ENCODE measurements at places on chromosomes 16 and 17. TPM values are rescaled to one million over a fixed set of nuclear protein-coding genes. Genes with fewer than 3 reads are reported as not detected.

Gene SMIM22
- total RNA-seq = 49.0 TPM

DNA sequence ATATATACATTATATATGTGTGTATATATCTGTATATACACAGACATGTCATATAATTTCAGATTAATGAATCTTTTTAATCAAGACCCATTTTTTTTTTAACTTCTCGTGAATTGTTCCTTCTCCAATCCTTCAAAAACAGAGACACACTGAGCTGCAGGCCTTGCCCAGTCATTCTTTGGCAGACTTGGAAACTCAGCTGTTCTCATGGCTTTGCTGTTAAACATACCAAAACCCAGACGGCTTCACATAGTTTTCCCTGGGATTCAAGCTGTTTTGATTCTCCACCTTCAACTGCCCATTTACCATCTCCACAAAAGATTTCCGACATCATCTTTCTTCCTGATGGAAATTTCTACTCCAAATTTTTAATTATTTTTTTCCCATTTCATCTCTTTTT lies 148.7 kb downstream of the KCNJ2 start:
- no peak overlapping the region for H3K4me3 ChIP-seq
- H3K27ac ChIP-seq = no peak overlapping the region
- H3K4me1 ChIP-seq = no peaks in the 10 kb centered on the region
- no peaks in the 10 kb centered on the region for H3K36me3 ChIP-seq

DNA sequence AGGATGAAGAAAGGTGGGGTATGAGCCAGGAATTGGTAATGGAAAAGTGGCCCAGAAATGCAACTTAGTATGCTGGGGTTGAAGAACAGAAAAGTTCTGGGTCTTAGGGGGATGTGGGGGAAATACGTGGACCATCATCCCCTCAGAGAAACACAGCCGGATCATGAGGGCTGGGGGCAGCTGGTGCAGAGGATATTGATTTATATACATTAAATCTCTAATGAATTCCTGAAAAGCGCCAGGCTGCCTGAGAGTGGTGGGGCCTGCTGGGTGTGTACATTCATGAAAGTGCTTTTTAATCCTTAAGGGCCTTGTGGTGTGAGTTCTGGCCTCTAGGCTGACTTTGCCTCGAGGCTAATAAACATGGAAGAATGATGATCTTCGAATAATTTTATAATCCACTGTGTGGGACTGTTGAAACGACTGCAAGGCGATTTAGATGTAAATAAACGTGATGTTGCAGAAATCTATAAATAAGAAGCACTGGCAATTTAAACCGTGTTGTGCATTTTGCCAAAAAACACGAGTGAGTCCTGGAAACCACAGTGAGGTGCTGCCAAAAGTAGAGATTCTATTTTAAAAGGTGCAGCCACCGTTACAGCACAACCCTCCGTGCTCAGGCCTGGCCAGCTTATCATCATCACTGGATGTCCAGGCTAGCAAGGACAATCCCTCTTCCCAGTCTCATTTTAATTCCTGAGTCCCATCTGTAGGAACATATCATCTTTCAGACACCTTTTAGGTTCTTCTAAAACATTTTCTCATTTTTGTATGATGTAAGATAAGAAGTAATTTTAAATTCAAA lies 32.1 kb downstream of the PRKAR1A start:
- H3K4me3 ChIP-seq = no peak overlapping the region
- peaks cover 4% of the 10 kb centered on the region for H3K36me3 ChIP-seq
- no peak overlapping the region for H3K27ac ChIP-seq
- DNase-seq = no peak

DNA sequence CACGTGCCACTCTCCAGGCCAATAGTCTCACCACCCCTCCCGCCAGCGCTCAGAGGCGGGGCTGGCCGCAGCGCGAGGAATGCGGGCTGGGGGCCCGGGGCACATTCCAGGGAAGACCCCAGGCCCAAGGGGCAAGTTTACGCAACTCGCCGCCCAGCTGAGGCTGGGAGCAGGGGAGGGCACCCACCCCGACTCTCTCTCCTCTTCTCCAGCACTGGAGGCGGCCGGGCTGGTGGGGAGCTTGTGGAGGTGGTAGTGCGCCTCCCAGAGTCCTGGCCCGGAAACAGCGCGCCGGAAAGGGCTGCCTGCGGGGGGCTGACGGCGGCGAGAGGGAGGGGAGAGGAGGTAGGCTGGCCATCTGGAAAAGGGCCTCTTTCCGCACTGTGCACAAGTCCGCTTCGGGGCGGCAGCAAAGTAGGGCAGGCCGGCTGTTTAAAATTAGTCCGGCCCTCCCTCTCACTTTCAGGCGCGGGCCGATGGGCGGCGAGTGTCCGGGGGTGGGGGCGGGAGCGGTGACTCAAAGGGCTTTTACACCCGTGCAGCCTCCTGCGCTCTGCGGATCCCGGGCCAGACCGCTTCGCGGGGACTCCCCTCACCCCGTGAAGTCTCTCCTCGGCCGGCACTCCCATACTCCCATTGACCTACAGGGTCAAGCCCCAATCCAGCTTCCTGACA lies 1.1 kb downstream of the FHOD1 start:
- peak overlapping the region; percentile 91 for H3K4me3 ChIP-seq
- DNase-seq = peak; percentile 78
- peaks cover 29% of the 10 kb centered on the region for H3K4me1 ChIP-seq
- no peaks in the 10 kb centered on the region for H3K36me3 ChIP-seq

GRCh38 chr17:41519501-41520224 lies 973 bp upstream of the KRT15 start:
- H3K27ac ChIP-seq = peak overlapping the region; percentile 92
- no peaks in the 10 kb centered on the region for H3K27me3 ChIP-seq
- DNase-seq = no peak

GRCh38 chr17:73798111-73798748 lies 154.0 kb upstream of the SDK2 start:
- no peak overlapping the region for H3K4me3 ChIP-seq
- peaks cover 2% of the 10 kb centered on the region for H3K27me3 ChIP-seq
- H3K27ac ChIP-seq = no peak overlapping the region
- H3K36me3 ChIP-seq = no peaks in the 10 kb centered on the region
- no peak for DNase-seq
- no peaks in the 10 kb centered on the region for H3K4me1 ChIP-seq

Gene RGS11
- 3.1 TPM for total RNA-seq

Gene SLC13A2
- not detected for total RNA-seq
